ENCODE measurements at places on chromosomes 3 and 15. TPM values are rescaled to one million over a fixed set of nuclear protein-coding genes. Genes with fewer than 3 reads are reported as not detected.

DNA sequence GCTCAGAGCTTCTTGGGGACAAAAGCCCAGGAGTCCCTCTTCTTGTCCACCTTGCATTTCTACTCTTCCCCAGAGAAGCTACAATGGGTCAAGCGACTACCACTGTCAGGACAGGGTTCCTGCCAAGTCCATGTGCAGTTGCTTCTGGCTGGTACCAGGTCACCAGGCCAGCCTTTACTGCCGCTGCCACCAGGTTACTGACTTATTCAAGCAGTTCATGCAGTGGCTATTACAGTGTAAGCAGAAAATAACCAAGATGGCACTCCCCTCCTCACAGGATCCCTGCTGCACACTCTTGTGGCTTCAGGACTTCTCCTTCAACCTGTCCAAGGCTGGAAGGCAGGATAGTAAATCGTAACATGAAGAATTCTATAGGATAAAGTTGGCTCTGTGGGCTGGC, 42.1 kb downstream of the CTDSPL start:
- DNase-seq, result no peak
- H3K27ac ChIP-seq, result no peak overlapping the region
- H3K4me3 ChIP-seq, result no peak overlapping the region
- no peaks in the 10 kb centered on the region for H3K27me3 ChIP-seq

DNA sequence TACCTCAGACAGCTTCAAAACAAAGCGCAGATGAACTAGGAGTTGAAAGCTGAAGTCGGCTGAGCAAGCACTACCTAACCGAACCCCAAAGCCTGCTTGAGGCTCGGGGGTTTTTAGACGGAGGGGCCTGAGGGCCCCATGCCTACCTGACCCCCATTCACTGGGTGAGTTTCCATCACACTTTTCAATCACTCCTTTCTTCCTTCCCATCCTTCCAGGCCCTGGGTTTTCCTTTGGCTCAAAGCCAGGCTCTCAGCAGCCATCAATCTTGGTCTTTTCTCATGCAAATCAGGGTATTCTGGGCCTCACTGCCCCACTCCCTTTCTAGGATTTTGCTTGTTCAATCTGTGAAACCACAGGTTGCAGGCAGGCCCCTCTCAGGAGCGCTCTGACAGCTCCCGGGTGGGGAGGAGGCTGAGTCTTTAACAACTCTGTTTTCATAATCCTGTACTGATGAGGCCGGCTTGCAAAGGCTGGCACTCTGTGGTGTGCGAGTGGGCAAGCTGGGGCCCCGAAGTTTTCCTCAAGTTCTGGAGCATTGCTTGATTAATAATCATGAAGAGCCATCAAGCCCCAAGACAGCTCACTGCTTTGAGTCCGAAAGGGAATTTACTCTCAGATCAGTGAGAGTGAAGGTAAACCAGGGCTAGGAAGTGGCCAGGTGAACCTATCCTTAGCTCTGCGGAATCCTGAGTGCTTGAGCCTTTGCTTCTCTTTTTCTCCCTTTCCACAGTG, 97.6 kb downstream of the FRMD4B start:
- H3K4me3 ChIP-seq, result no peak overlapping the region
- no peaks in the 10 kb centered on the region for H3K4me1 ChIP-seq
- no peak for DNase-seq
- H3K27ac ChIP-seq, result no peak overlapping the region

- H3K4me3 ChIP-seq, result no peak overlapping the region
- no peaks in the 10 kb centered on the region for H3K27me3 ChIP-seq
- H3K27ac ChIP-seq, result no peak overlapping the region
- H3K36me3 ChIP-seq, result no peaks in the 10 kb centered on the region
Observed at GRCh38 chr15:92316586-92317295, 76.9 kb upstream of the ST8SIA2 start.

DNA sequence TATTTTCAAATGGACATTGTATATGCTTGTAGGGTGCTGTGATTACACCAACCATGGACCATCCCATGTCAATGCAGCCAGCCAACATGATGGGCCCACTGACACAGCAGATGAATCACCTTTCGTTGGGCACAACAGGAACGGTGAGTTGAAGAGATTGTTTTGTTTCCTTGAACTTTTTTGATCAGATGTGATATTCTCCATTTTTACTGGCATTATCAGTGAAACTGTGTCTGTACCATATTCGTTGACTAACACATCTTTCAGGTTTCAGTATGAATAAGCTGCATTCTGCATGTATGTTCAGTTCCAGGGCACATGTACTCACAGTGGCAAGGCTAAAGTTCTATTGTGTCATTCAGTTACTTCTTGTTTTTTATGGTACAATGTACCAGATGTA, 655.2 kb downstream of the RBMS3 start:
- no peak for DNase-seq
- H3K27me3 ChIP-seq, result no peaks in the 10 kb centered on the region
- no peaks in the 10 kb centered on the region for H3K4me1 ChIP-seq
- H3K27ac ChIP-seq, result no peak overlapping the region
- H3K4me3 ChIP-seq, result no peak overlapping the region

DNA sequence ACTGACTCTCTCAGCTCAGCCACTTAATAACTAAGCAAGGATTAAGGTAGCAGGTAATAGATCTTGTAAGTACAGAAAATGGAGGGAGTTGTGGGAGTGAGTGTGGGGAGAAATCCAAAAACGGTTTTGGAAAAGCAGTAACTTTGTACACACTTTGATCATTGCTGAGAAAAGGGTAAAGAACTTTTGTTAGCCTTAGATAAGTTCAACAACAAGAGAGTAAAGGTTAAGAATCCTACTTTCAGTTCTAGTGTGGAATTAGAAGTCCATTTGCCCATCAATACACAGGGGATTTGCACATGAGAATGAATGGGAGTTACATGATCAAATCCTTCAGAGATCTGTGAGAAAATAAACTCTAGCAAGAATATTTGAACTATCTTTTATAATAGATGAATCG, 528.7 kb downstream of the SOX2 start:
- peaks cover 5% of the 10 kb centered on the region for H3K4me1 ChIP-seq
- no peak overlapping the region for H3K27ac ChIP-seq
- no peaks in the 10 kb centered on the region for H3K27me3 ChIP-seq
- no peaks in the 10 kb centered on the region for H3K36me3 ChIP-seq

DNA sequence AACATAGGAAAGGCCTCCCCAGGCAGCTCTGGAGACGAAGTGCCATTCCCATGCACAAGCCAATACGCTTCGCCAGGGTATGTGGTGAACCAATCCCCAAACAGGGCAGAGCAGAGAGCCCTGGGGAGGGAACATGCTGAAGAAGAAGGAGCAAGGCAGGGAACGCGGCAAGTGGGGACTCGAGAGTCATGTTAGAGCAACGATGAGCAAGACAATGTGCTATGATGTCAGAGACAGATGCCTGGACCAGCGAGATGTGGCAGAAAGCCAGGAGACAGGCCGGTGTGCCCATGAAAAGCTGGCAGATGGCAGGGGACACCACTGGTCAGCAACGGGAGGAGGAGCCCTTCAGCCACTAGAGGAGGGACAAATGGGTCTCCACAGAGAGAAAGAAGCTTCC, 39.6 kb downstream of the NIPA2 start:
- no peaks in the 10 kb centered on the region for H3K4me1 ChIP-seq
- no peak overlapping the region for H3K4me3 ChIP-seq
- H3K27ac ChIP-seq, result no peak overlapping the region

Gene SLC22A14
- polyA plus RNA-seq, result 0.09 TPM

Gene CHRNA3
- 0.60 TPM for polyA plus RNA-seq

Gene ADAMTS9
- polyA plus RNA-seq, result 15.4 TPM

All from sigmoid colon (tissue), 7 donors.